Cardiac fibroblast (primary cell): ENCODE measurements at places on chromosomes 13 and 19.

- DNase-seq = no peak
Observed at GRCh38 chr13:36231236-36231635, 16.9 kb upstream of the SOHLH2 start.

GRCh38 chr19:15780610-15781418 lies 6.6 kb upstream of the OR10H5 start:
- DNase-seq = no peak

- no peak for DNase-seq
Observed at GRCh38 chr13:100818711-100819110, 144.1 kb upstream of the TMTC4 start.

GRCh38 chr19:29268721-29269393 lies 55.9 kb upstream of the UQCRFS1 start:
- no peak for DNase-seq

GRCh38 chr19:28420811-28421550 lies 792.0 kb downstream of the UQCRFS1 start:
- DNase-seq = no peak
